ENCODE measurements at places on chromosomes 4 and X. TPM values are rescaled to one million over a fixed set of nuclear protein-coding genes. Genes with fewer than 3 reads are reported as not detected.

- DNase-seq = no peak
- no peaks in the 10 kb centered on the region for H3K36me3 ChIP-seq
- no peak overlapping the region for H3K27ac ChIP-seq
- H3K4me1 ChIP-seq = no peaks in the 10 kb centered on the region
Observed at GRCh38 chr4:182427554-182427953, 184.4 kb downstream of the TENM3 start.

Gene VCX3A
- 0.25 TPM for total RNA-seq

- no peak for DNase-seq
- no peak overlapping the region for H3K27ac ChIP-seq
- H3K36me3 ChIP-seq = no peaks in the 10 kb centered on the region
- peaks cover 30% of the 10 kb centered on the region for H3K27me3 ChIP-seq
- H3K4me3 ChIP-seq = no peak overlapping the region
Observed at GRCh38 chr4:88003261-88003660, 4.2 kb upstream of the PKD2 start.

- H3K4me1 ChIP-seq = no peaks in the 10 kb centered on the region
- H3K36me3 ChIP-seq = no peaks in the 10 kb centered on the region
- H3K27ac ChIP-seq = no peak overlapping the region
Observed at GRCh38 chr4:46249106-46249505, 125.3 kb upstream of the GABRG1 start.

- H3K4me1 ChIP-seq = peaks cover 56% of the 10 kb centered on the region
- no peaks in the 10 kb centered on the region for H3K27me3 ChIP-seq
- DNase-seq = no peak
- no peak overlapping the region for H3K4me3 ChIP-seq
Observed at GRCh38 chr4:145709336-145709735, 29.4 kb downstream of the C4orf51 start.

Measured in WTC11 (cell line).